ENCODE measurements at places on chromosomes 3 and 15. TPM values are rescaled to one million over a fixed set of nuclear protein-coding genes. Genes with fewer than 3 reads are reported as not detected.

The ZNF197 gene
- total RNA-seq = 15.6 TPM

The ISLR2 gene
- total RNA-seq = not detected

The ERICH6 gene
- total RNA-seq = 0.60 TPM

The ADCY5 gene
- total RNA-seq = not detected

The TM4SF1 gene
- total RNA-seq = not detected

The CKMT1B gene
- total RNA-seq = not detected
